IMR-90 (cell line): ENCODE measurements at places on chromosomes 16 and 17.

- no peak for DNase-seq
Measured at GRCh38 chr17:6072157-6072556, 2.0 kb downstream of the WSCD1 start.

DNA sequence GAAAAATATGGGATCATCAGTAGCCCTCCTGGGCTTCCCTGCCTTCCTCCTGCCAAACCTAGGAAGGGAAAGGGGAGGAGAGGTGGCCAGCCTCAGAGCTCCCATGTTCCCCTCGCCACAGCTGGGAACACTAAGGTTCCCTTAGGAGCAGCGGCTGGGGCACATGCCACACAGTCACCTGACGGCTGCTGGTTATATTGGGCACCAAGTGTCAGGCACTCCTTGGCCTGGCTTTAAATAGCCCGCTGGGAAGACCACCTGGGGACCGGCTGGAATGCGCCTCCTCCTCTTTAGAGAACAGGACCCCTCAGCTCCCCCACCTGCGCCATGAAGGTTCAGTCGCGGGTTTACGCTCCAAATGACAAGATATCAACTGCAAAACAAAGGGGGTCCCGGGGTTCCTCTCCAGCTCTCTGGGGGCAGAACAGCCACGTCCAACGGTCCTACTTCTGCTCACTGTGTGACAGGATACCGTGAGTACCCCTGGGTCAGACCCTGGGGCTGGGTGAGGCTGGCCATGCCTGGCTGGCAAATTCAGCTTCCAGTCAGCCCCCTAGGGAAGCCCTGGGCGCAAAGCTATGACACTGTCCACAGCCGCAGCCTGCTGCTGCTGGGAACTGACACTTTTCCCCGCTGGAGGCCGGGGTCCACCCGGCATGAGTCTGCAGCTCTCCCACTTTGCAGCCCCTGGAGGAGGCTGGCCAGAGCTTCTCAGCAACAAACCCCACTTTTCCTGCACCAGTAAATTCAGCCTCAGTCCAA lies 3.3 kb downstream of the SMIM5 start:
- no peak for DNase-seq

DNA sequence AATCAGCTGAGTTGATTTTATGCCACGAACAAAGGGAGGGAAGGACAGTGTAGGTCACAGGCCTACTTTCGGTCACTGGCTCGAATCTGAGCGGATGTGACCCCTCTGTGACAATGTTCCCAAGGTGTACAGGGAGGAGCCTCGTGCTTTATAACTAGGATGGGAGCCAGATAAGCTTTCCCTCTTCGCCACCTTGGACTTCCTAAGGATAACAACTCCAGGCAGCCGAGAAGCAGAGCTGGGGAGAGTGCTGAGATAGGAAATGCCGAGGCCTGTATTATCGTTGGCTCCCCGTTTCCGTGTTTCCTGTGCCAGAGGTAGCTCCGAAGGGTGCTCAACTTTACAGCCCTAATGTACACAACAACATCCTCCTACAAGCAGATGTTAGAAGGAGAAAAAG lies 217.8 kb upstream of the IRX3 start:
- no peak for DNase-seq

DNA sequence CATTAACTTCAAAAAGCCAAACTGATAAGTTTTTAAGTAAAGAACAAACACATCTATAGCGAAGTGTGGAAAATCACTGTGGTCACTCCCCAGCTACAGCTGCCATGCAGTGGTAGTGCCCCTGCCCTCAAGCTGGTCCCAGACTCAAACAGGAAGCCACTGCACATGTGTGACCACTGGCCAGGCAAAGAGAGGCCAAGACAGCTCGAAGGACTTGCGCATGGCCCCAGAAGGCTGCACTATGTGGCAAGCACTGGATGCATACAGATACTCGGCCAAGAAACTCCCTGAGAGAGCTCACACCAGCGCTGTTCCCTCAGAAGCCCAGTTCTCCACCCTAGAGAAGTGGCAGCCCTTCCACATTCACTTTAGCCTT lies 82.4 kb downstream of the ANKRD11 start:
- no peak for DNase-seq

DNA sequence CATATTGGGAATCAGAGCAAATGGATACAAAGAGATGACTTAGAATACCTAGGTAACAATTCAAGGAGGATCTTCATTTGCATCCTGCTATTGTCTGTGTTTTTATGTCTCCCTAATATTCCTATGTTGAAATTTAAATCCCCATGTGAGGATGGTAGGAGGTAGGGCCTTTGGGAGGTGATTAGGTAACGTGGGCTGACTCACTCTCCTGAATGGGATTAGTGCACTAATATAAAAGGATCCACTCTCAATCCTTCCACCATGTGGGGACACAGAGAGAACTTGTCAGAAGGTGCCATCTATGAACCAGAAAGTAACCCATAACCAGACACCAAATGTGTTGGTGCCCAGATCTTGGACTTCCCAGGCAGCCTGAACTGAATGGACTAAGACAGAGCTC lies 83.4 kb downstream of the CDH8 start:
- no peak for DNase-seq

- DNase-seq = no peak
Measured at GRCh38 chr17:62319846-62320245, 60.5 kb upstream of the EFCAB3 start.

DNA sequence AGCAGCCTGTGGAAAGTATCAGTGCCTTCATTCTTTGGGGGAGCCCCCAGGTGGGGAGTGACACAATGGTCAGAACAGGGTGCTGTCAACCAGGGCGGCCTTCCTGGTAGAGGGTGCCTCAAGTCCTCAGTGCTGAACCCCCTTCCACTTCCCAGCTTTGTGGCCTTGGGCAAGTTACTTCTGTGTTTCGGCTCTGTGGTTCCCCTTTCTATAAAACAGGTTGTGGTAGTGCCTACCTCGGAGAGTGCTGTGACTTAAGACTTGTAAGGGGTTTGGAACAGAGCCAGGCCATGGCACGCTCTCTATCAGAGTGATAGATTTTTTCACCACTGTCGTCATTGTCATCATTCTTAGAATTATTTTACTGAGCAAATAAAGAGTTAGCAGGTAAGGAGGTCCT lies 141.1 kb downstream of the CCDC182 start:
- no peak for DNase-seq

DNA sequence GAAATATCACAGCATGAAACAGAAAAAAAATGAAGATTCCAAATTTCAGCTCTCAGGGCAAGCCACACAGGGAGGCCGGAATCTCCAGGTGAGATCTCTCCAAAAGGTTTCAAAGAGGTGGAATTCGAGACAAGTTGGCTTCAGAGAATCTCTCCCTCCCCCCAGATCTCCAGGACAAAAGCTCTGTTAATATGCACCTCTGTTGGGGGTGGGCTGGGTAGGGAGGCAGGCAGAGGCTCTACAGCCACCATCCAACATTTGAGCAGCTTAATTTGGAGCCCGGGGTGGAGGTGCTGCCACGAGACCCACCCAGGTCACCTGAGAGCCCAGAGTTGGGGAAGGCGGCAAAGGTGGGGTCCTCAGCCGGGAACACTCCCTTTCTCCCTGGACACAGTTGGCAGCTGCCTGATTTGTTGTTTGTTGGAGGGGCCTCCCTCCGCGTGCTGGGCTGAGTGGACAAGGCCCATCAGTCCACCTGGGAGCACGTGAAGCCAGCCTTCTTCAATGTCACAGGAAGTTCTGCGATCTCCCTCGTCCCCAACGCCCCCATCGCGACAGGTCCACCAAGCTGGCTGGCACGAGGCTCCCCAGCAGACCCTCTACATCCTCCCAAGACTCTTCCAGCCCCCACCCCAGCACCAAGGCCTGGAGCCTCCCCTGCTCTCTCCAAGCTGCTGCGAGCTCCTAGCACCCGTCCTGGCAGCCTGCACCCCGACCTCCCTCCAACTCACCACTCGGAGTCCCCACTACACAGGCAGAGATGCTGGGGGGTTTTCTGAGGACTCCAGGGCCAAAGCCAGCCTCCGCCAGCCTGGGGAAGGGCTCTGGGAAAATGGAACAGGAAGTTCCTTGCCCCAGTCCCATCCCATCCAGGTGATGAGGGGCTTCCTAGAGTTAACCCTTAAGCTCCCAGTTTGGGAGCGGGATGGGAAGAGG lies at the start of gene ZSCAN10:
Gene ZSCAN10 (minus strand): TSS at position 836 of the 936 bp plus-strand sequence. CDS start 6,357 bp downstream, outside the sequence.
- no peak for DNase-seq
